ENCODE measurements at places on chromosomes 2 and 18.
A peak's percentile ranks its signal among the peaks of the same experiment; 100 is the strongest.

- DNase-seq, result no peak
Measured at GRCh38 chr2:159539701-159540100, 76.6 kb downstream of the BAZ2B start.

GRCh38 chr18:63604791-63605567 is 17.8 kb downstream of the SERPINB13 start:
- no peak for DNase-seq

- no peak for DNase-seq
Measured at GRCh38 chr2:141522702-141523101, 608.1 kb downstream of the LRP1B start.

- no peak for DNase-seq
Measured at GRCh38 chr2:119004602-119005001, 62.6 kb downstream of the MARCO start.

DNA sequence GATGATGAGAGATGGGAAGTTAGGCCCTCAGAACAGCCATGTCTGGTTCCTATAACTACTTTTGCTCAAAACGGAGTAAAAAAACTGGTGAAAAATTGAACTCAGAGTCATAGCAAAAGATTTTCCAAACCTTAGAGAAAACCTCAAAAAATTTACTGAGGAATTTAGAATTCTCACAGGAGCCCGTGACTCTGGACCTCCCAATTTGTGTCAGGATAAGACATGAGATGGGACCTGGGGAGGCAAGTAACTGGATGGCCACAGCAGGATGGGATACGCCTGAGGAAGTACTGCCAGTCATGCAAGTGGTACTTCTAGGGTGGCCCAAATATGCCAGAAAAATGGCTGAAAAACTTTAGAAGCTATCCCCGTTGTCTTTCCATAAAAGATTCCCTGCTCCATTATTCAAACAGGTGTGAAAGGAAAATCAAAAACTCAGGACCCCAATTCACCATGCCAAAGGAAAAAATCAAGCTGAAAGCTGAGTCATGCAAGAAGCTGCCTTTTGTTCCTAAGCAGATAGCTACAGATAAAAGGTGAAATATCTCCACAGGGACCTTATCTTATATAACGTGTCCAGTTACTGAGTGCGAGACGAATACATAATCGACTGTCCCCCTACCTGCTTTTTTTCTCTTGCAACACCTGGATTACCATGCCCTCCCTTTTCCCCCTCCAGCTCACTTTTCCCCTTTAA is 34.1 kb upstream of the LIPG start:
- no peak for DNase-seq

DNA sequence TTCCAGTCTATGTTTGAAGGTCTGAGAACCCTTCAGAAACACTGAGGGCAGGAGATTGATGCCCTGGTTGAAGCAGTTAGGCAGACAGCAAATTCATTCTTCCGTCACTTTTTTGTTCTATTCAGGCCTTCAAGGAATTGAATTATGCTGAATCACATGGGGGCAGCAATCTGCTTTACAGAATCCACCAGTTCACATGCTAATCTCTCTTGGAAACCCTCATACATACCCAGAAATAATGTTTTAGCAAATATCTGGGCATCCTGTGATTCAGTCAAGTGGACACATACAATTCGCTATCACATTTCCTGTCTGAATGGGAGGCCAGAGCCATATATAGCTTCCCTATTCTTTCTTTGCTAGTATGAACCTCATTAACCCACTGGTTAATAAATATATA is 301.4 kb upstream of the CNTNAP5 start:
- no peak for DNase-seq

- DNase-seq, result peak; percentile 66
Measured at GRCh38 chr18:3454365-3455089, 4.6 kb downstream of the TGIF1 start.

DNA sequence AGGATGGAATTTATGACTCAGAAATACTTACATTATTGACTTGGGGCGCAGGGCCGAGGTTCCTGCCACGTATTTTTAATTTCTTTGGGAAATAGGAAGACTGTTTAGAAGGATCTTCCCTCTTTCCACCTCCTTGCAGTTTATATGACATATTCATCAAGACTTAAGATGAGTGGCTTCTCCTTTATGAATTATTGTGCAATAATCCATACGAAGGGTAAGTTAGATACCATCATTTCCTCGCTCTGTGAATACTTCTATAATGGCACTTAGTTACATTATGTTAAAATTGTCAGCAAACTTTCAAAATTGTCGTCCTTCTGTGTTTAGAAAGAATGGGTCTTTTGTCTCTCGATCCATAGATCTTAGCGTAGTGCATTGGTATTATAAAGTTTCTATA is 328.8 kb upstream of the UBE2E3 start:
- DNase-seq, result no peak

- DNase-seq, result no peak
Measured at GRCh38 chr2:236662231-236663185, 92.9 kb downstream of the ACKR3 start.
